ENCODE measurements at places on chromosomes 6 and 20.

DNA sequence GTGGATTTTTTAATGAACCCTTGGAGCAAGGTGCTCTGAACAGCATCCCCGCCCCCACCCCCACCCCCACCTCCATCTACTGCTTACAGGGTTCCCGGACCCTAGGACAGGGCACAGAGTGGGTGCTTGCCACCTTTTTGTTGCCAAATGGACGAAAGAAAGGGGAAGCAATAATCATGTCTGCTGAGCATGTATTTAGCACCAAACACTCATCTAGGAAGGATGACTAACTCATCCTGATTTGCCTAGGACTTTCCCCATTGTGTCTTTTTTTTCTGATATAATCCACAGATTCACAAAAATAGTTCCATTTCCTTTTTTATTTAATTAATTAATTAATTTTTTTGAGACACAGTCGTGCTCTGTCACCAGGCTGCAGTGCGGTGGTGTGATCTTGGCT is 1.2 kb upstream of the PLTP start:
- DNase-seq, result no peak

- DNase-seq, result no peak
These were observed 7.0 kb upstream of the CSNK2A1 start for GRCh38 chr20:550611-551010.

DNA sequence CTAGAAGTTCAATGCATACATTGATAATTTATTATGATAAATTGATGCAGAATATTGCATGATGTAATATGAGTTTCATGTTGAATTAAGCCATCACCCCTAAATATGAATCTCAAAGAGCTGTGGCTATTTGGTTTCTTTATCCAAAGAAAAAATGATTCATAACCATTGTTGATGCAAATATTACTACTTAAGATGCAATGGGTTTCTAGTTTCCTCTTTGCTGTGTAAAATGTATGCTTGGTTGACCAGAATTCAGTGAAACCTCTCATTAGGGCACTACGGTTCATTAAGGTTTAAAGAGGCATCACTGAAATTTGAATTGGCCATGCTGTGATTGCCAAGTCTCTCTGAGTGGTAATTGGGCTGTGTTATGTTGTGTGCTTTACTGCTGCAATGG is 492.5 kb upstream of the FLRT3 start:
- no peak for DNase-seq

GRCh38 chr6:15380351-15380750 is 134.5 kb downstream of the JARID2 start:
- DNase-seq, result no peak

DNA sequence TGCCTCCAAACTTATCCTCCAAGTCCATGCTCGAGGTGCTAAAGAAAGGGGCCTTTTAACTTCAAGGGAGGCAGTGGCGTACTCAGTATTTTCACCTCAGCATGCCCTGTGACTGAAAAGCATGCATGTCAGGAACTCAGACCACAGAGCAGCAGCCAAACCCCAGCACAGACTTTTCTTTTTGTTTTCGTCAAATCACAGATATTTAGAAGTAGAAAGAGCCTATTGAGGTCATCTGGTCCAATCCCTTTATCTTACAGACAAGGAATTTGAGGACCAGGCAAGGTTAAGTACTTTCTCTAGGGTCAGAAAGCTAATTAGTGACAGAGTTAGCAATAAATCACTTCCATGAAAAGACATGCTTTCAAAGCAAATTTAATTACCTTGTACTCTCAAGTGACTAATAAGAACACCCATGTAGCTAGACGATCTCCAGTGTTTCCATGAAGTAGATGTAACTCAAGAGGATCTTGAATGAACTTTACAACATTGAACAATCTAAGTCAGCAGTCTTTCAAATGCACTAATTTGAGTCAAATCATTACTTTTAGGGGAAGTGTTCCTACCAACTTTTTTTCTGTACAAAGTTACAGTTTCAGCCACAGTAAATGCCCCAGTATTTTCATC is 35.9 kb downstream of the MOXD1 start:
- no peak for DNase-seq

DNA sequence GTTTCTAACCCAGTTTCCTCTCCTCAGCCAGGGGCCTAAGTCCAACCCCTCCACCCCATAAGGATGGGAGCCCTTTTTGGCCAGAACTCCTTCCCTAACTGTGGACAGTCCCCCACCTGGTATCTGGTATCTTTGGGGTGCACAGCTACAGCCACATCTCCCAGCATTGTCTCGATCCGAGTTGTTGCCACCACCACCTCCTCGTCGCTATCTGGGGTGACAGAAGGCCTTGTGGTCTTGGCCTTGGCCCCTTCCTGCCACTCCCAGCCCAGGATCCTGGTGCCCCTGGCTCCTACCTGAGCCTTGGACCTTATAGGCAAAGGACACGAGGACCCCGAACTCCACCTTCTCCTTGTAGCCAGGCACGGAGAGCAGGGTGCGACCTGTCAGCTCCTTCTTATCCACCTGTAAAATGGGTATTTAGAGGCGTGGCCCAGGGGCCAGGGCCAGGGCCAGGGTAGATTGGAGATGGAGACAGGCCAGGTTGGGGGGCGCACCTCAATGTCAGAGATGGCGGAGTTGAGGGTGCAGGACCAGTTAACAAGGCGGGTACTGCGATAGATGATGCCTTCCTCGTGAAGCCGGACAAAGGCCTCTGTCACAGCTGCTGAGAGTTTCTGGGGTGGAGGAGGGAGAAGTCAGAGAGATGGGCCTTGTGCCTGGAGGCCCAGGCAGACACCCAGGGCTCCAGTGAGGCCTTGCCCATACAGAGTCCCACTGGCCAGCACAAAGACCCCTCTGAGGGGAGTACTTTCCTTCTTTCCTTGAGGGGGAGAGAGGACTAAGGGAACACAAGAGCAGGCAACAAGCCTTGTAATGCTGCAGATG is 7.2 kb upstream of the VWA7 start:
- no peak for DNase-seq

DNA sequence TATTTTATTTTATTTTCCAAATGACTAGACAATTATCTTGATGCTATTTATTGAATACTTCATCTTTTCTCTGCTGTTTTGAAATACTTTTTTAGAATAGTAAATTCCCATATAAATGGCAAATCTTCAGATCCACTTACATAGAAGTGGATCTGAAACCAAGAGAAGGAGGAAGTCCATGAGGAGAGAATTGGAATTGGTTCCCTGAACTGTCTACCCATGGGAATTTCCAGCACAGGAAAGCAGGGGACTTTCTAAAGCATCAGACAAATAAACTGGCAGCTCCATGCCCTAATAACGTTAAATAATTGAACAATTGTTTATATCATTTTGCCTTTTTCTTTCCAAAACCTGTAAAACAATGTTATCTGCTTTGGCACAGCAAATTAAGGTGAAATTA is 47.1 kb upstream of the PNRC1 start:
- DNase-seq, result no peak

DNA sequence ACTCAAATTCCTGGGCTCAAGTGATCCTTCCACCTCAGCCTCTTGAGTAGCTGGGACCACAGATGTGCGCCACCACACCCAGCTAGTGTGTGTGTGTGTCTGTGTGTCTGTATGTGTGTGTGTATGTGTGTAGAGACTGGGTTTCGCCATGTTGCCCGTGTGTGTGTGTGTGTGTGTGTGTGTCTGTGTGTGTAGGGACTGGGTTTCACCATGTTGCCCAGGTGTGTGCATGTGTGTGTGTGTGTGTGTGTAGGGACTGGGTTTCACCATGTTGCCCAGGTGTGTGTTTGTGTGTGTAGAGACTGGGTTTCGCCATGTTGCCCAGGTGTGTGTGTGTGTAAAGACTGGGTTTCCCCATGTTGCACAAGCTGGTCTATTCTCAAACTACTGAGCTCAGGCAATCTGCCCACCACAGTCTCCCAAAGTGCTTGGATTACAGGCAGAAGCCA is 28.3 kb downstream of the CDK5RAP1 start:
- no peak for DNase-seq

GRCh38 chr20:34888468-34888867 is 12.1 kb downstream of the ACSS2 start:
- DNase-seq, result peak; percentile 9

DNA sequence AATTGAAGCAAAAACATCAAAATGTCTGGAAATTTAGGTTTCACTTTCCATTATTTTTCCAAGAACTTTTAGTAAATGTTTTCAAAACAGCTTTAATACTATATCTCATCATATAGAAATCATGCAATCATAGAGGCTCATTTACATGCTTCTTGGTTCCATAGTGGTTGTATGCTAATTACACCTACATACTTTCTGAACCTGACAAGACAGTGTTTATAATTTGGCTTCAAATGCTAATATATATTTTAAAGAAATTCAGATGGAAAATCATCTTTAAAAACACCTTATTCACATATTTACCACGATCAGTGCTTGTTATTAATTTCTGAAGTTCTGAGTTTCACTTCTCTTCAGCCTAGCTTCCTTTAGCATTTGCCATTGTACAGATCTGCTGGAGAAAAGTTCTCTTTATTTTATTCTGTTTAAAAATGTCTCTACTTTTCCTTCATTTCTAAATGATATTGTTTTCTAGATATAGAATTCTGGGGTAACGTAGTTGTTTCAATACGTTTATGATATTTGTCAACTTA is 89.9 kb downstream of the PLCB1 start:
- DNase-seq, result no peak

- no peak for DNase-seq
These were observed 24.9 kb downstream of the SASH1 start for GRCh38 chr6:148367411-148368024.

- DNase-seq, result peak; percentile 25
These were observed 100.8 kb downstream of the GRM4 start for GRCh38 chr6:34044945-34045595.

- DNase-seq, result no peak
These were observed 83.3 kb downstream of the MTFR2 start for GRCh38 chr6:136166815-136167214.

DNA sequence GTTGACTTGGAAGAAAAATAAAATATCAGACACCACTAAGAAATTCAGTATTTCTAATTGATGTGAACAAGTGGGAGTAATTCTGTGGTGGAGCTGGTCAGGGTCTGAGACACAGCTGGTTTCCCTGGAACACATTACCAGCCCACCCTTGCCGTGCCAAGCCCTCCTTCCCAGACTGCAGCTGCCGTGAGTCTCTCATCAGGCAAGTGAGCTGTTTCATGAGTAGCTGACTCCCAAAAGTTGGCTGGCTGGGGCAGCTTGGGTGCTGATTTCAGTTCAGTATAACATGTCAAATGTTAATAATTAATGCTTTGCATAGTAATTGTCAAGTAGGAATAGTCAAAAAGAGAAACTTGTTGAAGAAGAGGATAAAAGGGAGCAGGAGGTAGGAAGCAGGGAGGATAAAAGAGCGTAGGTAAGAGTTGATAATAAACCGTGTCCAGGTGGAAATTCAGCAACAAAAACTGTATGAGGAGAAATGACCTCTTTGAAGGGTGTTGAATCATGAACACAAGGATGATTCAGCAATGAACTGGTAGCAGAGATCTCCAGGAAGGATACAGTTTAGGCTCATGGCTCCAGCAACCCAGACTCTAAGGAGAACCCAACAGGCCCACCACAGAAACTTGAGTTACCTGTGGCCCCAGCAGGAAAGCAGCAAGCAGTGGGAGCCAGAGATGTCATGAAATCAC is 110.9 kb upstream of the SSTR4 start:
- no peak for DNase-seq

GRCh38 chr6:133972388-133972787 is 19.4 kb downstream of the TBPL1 start:
- no peak for DNase-seq

DNA sequence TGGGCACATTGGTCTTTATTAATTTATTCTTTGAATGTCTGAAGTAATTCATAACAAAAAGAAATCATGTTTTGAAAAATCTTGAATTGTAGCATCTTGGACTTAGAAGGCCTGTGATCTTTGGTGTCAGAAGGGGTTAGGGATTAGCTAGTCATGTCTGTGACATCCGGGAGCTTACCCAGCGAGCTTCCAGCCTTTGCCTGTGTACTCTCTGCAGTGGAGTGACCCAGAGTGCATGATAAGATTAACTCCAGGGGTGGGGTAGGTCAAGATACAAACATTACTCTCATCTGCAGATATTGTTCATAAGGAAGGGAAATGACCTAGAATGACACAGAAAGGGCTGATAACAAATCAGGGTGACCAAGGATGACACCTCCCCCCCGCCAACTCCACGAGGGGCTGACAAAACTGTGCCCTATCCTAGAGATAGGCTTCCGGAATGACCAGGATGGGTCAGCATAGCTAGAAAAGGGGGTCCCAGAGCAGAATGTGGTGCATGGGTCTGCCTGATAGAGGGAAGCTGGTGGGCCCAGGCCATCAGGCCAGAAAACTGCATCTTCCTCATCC is 56.6 kb upstream of the BLCAP start:
- no peak for DNase-seq

DNA sequence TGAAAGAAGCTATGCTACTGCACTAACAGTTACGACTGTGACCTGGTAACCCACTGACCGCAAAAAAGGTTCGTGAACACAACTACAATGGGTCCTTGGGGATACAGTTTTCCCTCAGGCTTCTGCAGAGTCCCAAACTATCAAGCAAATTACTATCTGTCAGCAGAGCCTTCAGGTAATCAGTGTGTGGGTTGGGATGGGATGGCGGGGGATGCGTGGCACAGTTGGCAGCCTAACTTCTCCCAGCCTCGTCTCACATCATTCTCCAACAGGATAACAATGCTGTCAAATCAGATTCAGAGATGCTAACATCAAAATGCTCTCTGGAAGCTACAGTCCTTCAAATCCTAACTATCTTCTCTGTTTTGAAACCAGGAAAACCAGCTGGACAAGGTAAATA is 102.3 kb downstream of the EPM2A start:
- DNase-seq, result no peak
